ENCODE measurements at places on chromosomes 5 and 9.

DNA sequence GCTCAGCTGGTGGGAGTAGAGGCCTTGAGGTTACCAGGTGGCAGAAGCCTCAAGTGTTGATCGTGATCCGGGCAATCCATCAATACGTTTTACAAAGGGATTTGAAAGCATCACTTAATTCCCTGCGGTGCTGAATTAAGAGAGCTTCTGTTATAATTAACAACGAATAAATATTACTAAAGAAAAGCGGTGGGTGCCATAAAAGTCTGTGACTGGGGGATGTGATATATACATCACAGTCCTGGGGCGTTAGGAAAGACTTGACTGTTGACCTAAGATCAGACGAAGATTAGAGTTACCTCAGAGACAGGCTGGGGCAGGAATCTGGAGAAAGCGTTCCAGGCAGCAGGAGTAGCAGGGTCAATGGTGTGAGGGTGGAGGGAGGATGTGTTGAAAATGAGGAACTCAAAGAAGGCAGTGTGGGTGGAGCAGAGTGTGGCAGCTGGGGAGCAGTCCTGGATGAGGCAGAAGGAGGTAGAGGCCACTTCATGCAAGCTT, 6.7 kb upstream of the C5orf63 start:
- DNase-seq: no peak

GRCh38 chr9:135356021-135356420, 123.6 kb upstream of the PPP1R26 start:
- DNase-seq: no peak

DNA sequence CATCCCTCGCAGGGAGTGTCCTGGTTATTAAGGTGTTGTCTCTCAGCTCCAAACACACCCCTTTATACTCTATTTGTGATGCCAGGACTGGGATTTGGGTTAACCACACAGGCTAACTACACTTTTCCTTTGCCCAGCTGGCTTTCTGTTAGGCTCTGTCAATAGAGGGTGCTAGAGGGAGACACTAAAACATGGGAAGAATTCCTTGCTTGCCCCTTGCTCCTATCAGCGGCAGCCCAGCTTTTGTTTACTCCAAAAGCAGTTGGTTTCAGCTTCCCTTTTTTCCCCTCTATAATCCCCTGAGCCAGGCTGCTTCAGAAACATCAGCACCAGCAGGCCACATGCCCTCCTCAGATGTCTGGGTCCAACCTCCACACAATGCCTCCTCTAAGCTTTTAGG, 297.1 kb downstream of the KCTD16 start:
- DNase-seq: no peak

DNA sequence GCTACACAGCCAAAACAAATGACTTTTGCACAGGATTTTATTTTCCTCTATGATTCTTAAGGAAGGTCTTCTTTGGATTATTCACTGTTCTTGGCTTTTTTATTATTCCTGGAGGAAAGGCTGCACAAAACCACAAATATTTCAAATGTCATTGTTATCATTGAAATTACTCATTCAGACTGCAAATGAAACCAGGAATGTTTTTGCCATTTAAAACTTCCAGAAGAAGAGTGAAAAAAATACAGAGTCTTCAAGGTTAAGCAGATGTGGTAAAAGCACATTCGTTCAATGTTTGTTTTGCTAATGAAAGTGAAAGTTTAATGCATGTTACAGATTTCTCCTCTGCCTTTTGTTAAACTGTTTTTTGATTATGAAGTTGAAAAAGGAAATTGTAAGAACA, 238.2 kb downstream of the TLE4 start:
- DNase-seq: no peak

- peak; percentile 17 for DNase-seq
Measured at GRCh38 chr5:75337366-75338021, 474 bp downstream of the HMGCR start.

- DNase-seq: no peak
Measured at GRCh38 chr5:9617221-9617620, 12.9 kb downstream of the TAS2R1 start.

DNA sequence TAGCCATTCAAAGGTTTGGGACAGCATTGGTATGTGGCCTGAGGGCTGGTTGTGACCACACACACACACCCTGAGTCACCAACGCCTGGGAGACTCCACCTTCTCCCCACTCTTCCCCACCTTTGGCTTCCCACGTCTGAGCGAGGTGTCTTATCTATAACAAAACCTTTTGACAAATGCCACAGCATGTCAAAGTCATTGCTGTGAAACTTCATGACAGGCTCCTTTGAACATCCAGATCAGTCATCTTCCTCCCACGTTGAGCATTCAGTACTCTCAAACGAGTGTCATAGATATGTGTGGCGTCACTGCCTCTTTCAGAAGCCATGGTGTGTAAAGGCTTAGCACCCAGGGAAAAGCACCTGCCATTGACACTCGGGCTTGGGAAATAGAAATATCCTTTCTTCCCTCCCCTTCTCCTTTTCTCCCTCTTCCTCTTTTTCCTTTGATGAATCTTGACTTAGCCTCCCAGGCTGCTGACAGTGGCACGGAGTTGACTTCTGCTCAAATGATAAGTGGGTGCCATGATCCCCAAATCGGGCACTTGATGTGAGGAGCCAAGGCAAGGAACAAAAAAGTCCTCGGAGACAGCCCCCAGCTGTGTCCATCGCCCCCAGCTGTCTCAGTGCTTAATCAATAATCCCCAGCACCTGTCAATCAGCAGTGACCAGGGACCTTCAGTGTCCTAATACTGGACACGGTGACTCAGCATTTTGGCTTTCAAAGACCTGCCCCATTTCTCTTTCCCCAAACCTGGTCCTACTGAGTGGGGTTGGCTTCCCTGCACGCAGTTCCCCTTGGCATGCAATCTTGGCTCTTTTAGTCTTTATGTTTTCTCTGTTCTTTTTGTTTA, 114.8 kb downstream of the FGF18 start:
- DNase-seq: no peak

DNA sequence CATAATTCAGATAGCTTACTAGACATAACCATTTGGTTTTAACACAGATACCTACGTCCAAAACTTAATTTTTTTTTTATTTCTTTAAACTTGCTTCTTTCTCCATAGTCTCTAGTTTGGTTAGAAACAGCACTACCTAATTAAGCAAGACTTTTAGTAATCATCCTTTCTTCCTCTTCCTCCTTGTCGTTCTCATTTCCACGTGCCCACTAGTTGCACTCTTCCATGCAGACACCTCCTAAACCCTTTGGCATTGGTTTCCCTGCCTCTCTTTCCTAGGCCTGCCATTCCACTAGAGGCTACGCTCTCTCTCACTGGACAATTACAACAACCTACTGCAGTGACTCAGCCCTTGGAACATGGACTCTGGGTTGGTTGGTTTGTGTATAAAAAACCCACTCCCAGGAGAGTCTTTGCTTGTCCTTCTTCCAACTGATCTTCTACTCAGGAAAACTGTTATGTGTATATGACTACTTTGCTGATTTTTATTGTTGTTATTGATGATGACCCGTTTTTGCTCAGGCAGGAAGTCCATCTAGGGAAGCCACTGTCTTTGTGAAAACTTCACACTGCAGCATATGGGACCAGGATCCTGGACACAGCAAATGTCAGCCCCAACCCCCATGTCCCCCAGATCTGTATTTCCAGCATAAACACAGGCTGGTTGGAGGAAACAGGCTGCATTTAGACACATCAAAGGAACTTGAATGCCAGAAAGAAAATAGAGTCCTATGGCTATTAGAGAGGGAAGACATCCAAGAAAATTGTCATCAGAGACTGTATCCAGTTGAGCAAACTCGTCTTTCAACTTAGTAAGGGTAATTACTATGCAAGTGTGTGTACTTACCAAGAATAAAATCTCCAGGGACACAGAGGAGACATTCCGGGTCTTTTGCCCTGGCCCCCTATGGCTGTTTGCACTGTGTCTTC, 503.2 kb downstream of the GADD45G start:
- no peak for DNase-seq

DNA sequence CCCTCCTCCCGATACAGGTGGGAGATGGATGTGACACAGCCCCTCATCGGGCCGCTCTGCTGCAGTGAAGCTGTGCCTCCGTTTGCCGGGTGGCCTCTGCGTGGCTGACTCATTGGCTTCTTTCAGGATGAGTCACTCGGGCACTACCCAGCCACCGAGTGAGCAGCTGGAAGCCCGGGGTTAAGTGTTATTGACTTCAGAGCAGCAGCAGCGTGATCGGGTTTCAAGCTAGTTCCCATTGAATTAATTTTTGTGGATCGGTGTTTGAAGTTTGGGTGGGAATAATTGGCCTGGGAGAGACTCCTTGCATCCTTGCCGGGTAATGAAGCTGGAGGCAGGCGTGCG, 266.4 kb upstream of the IRX4 start:
- no peak for DNase-seq

DNA sequence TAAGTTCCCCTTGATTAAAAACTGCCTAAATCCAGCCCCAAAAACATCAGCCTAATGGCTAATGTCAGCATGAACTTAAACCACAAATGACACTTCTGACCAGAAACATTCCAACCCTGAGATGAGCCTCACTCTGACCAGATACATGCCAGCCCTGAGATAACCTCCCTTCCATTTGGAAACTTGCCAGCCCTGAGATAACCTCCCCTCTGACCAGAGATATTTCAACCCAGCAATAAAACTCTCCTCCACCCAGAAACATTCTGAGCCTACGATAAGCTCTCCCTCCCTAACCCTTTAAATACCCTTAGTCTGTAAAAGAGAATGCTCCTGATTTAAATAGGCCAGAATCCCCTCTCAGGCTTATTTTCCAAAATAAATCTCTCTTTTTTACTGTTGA, 1035.7 kb upstream of the NUDT12 start:
- no peak for DNase-seq

GRCh38 chr9:137217276-137218211, 4.5 kb downstream of the RNF208 start:
- no peak for DNase-seq

GRCh38 chr5:181246276-181247049, 2.8 kb upstream of the RACK1 start:
- DNase-seq: no peak

DNA sequence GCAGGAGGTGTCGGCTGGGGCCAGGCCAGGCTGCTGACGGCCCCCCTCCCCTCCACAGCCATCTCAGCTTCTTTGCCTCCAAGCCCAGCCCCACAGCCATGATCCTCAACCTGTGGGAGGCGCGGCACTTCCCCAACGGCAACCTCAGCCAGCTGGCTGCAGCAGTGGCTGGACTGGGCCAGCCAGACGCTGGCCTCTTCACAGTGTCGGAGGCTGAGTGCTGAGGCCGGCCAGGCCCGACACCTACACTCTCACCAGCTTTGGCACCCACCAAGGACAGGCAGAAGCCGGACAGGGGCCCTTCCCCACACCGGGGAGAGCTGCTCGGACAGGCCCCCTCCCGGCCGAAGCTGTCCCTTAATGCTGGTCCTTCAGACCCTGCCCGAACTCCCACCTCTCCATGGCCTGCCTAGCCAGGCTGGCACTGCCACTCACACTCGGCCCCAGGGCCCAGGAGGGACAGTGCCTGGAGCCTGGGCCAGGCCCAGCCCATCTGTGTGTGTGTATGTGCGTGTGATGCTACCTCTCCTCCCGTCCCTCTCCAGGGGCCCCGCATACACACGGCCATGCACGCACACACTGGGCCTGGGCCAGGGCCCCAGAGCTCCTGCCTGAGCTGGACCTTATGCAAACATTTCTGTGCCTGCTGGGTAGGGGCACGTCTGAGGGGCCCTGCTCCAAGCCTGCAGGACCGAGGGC, 19.3 kb downstream of the HK3 start:
- no peak for DNase-seq

- DNase-seq: no peak
Measured at GRCh38 chr5:116487045-116487444, 87.6 kb downstream of the SEMA6A start.

DNA sequence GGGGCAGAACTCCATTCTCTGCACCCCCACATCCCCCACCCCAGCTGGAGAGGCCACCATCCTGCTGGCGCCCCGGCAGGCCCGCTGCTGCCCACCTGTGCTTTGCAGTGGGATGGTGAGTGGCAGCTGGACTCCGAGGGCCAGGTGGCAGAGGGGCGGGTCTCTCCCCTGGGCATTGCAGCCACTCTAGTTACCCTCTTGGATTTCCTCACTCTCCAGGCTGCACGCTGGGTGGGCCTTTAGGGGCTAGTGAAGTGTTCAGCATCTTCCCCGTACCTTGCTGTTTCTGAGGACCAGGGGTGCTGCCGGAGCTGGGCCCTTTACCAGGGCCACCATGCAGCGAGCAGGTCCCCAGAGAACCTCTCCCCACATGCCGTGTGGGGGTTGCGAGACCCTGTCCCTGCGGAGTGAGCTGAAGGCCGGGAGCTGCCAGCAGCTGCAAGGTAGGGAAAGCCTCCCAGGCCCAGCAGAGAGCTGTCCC, 88.4 kb upstream of the SH3PXD2B start:
- no peak for DNase-seq

- no peak for DNase-seq
Measured at GRCh38 chr5:3607541-3608181, 12.0 kb downstream of the IRX1 start.
